ENCODE measurements at places on chromosomes 16 and 17.

- no peak for DNase-seq
Measured at GRCh38 chr16:89708481-89708931, 7.0 kb upstream of the SPATA2L start.

- DNase-seq: no peak
Measured at GRCh38 chr16:23679274-23679985, 741 bp downstream of the PLK1 start.

- DNase-seq: no peak
Measured at GRCh38 chr16:47018223-47018891, 44.9 kb upstream of the DNAJA2 start.

DNA sequence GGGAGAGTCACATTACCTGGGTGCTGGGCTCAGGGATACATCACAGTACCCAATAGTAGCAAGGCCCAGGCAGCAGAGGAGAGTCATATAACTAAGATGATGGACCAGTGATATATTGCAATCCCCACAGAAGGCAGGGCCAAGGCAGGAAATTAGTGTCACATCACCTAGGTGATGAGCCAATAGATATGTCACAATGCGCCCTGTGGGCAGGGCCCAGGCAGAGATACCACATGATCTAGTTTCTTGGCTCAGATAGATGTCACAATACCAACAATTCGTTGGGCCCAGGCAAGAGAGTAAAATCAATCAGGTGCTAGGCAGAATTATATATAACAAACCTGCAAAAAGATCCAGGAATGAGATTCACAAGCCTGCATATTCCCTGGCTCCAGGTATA is 2111.5 kb downstream of the TP53TG3F start:
- DNase-seq: no peak

- DNase-seq: no peak
Measured at GRCh38 chr16:25265968-25266367, 8.3 kb upstream of the ZKSCAN2 start.

DNA sequence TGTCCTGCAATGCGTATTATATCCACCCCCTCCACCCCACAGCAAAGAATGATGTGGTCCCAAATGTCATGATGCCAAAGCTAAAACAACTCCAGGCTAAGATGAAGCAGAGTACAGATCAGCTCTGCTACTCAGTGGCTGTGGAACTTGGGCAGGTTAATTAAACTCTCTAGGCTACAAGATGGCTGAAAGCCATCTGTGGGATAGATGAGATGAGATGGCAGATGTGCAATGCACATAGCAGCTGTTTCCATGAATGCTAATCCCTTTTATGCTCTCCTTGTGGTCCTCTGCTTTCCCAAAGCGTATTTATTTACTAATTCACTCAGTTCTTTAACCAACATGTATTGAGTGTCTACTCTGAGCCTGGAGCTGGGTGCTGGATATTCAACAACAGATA is 114.4 kb downstream of the GRIN2A start:
- DNase-seq: no peak

DNA sequence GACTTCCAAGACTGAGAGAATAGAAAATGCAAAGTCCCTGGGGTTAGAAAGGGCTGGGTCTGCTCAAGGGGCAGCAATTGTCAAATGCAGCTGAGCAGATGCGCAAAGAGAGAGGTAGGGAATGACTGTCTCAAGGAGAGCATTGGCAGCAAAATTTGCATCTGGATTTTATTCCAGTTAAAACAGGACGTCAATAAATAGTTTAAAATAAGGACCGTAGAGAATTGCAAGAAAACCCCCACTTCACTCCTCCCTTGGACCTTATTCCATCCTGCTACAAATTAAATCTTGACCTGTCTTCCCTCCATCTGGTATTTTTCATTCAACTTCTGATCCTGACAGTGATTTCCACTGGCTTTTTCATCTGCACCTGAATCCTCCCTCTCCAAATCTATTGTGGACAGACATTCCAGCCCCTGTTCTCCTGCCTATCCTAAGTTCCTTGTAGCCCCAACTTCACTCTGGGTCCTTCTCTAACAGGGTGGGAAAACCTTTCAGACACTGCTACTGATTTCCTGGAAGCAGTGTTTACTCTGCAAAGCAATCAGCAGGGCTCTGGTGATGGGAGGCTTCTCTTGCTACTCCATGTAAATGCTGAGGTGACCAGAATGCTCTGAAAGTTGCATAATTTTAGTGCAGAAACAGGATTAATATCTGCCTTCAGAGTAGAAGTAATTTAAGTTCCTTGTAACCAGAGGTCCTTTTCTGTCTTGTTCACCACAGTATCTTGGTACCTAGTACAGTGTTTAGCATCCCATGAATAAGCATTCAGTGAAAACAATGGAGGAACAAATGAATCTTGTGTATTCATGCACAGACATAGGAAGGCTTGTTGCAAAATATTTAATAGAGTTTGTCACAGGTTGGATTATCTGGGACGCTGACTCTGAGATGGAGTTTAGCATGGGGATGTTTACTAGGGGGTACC is 79.2 kb downstream of the CDH11 start:
- no peak for DNase-seq

GRCh38 chr17:72681844-72682243 is 410.6 kb downstream of the SLC39A11 start:
- no peak for DNase-seq

DNA sequence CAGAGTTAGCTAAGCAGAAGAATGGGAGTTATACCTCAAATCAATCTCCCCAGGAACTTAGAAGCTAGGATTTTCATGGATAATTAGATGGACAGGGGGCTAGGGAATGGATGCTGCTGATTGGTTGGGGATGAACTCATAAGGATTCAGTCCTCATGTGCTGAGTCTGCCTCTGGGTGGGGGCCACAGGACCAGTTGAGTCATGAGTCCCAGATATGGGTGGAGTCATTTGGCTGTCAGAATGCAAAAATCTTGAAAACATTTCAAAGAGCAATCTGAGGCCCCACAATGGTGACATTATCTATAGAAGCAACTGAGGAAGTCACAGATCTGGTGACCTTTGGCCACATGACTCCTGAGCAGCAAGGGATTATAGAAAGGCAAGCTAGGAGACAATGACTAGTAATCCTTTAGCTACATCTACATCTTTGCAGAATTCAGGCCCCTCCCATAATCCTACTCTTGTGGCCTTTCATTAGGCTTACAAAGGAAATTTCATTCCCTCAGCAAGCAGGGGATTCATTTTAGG is 82.6 kb upstream of the CCL2 start:
- no peak for DNase-seq

DNA sequence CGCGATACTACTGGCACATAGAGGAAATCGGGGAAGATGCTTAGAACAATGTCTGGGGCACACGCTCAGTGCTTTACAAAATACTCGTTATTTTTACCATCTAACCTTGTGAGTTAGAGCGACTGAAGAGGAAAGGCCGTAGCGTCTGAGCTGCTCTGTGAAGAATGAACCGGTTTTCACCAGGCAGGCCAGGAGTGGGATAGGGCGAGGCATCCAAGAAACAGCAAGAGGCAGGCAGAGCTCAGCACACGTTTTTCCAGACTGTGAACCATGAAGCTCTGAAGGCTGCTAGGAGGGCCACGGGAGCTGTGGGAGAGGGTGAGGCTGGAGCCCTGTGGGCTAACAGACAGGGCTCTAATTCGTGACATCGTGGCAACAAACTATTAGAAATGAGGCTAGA is 95.5 kb downstream of the MRM3 start:
- no peak for DNase-seq

DNA sequence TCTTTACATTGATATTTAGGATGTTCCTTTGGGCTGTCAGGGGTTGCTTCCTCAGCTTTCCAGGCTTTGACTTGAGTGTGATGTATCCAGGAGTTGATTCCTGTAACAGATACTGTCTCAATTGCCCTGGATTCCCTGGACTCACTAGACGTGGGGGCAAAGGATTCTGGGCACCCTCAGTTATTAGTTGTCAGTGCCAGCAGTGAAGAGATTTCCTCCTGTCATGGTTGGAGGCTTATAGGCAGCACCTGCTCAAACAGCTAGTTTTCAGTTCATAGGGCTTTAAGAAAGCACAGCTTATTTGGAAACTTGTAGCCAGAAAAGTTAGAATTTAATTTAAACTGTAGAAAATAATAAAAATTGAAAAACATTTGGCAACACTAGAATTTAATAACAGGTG is 9.5 kb upstream of the B4GALNT2 start:
- no peak for DNase-seq

DNA sequence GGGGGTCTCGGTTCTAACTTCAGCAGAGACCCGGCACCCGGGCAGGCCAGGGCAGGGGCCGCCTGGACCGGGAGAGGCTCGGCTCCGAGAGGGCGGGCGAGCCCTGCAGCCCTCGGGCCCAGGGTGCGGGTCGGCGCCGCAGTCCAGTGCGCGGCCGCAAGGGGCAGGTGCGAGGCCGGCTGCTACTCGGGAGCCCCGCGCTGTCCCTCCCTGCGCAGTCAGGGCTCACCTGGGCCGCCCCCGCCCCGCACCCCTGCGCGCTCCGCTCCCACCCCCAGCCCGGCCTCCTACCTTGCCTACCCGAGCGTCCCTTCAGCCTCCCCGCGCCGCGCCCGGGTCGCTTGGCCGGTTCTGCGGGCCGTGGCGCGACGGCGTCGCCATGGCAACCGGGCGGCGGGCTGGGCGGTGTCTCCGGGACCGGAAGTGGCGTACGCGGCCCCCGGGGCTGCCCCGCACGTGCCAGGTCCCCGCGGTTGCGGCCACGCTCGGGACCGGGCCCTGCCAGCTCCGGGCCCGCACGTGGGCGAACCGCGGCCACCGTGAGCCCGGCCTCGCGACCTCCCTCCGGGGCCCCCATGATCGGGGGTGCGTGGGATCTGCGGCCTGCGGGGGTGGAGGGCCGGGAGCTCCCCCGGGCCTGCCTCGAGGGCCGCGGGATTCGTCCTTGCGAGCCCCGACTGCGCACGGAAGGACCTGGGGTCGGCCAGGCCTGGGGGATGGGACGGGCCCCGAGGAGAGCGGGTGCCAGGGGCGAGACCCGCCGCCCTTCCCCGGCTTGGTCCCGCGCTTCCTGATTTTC is at the start of gene CYB561:
Gene CYB561 (minus strand): TSS at position 353 of the 799 bp plus-strand sequence. CDS start 8,759 bp downstream, outside the sequence.
- peak; percentile 45 for DNase-seq
